ENCODE measurements at places on chromosomes 11 and 22.
A peak's percentile ranks its signal among the peaks of the same experiment; 100 is the strongest.

DNA sequence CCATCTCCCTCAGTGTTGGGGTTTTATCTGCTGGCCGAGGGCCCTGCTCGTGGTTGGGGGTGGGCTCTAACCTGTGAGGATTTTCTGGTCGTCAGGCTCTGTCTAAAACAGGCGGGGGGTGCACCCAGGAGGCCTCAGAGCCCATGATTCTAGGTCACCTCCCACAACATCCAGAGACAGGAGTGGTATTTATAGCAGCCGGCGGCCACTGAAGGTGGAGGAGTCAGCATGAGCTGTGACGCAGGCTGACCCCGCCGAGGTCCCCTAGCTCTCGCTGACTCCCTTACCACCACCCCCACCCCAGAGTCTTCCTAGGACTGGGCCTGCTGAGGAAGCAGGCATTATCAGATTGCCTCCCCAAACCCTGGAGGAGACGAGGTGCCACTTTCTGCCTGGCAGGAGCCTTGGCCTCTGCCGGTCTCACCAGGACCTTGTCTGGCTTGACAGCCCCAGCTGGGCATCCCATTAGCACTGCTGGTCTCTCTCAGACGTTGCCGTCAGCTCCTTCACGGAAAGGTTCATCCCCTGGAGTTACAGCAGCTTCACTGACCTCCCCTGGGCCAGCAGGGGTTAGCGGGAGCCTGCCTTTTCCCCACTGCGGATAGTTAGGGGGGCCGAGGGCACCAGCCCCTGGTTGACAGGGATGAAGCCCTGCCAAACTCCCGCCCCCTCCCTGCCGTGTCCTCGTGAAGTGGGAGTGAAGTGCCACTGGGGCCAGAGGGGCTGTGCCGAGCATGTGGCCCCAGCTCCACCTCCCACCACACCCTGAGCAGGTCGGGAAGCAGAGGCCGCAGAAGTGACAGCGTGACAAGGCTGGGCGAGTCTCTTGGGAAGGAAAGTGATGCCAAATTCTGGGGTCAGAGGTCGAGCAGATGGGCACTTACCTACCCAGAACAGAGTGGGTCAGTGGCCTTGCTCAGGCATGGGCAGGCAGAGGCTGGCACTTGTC lies 26.5 kb downstream of the DAGLA start:
- no peak for DNase-seq

DNA sequence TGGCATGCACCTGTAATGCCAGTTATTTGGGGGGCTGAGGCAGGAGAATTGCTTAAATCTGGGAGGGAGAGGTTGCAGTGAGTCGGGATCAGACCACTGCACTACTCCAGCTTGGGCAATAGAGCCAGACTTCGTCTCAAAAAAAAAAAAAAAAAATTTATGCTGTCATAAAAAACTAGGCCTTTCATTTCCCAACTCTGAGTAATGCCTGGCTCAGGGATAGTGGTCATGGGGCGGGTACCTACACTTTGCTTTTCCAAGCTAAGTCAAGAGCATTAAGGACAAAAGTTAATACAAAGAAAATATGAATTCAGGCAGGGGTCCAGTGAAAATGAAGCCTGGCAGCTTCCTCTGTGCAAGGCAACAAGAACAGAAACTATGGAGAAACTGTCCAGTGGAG lies 16.3 kb downstream of the CPSF7 start:
- DNase-seq: peak; percentile 40

DNA sequence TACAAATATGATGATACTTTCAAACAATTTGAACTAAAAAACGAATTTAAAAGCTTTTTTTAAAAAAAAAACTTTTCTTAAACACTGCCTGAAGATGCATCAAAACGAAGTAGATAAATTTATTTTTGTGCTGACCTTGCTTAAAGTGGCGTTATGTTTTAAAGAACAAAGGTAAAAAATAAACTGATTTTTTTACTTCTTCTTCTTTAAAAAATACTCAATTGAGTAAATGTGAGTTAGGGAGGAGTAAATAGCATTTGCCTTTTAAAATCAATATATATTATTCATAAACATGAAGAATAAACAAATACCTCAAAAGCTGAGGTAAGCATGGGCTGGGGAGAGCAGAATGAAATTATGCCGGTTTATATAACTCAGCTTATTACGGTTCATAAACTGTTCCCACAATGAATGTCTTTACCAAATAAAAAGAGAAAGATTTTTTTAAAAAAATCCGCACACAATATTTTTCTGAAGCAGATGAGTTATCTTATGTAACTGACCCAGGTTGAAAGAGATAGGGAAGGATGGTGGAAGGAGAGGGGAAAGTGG lies 9.0 kb downstream of the PAX6 start:
- DNase-seq: no peak

GRCh38 chr11:17774232-17775034 lies 39.9 kb downstream of the KCNC1 start:
- no peak for DNase-seq

GRCh38 chr11:9070749-9071491 lies 20.5 kb downstream of the SCUBE2 start:
- DNase-seq: no peak

GRCh38 chr11:72141066-72141465 lies 5.5 kb downstream of the FOLR3 start:
- peak; percentile 94 for DNase-seq

DNA sequence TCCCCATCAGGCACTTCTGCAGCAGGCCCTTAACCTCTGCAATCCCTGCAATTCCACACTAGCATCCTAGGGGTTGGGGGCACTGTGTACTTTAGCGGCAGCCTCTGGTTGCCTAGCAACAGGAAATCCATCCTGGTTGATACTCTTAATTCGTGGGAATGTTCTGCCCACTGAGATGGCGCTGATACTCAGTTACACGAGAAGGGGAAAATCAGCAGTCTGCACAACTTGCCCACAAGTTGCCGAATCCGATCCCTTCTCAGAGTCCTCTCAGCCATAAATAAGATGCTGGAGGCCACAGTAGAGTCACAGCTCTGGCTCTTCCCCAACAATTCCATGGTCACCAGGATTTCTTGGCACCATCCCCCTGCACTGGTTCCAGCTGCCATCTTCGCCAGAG lies 57.6 kb upstream of the CRYBB3 start:
- no peak for DNase-seq

GRCh38 chr11:112977755-112978154 lies 16.5 kb downstream of the NCAM1 start:
- peak; percentile 96 for DNase-seq

- DNase-seq: peak; percentile 57
These were observed 33.3 kb upstream of the NNMT start for GRCh38 chr11:114262681-114263512.

DNA sequence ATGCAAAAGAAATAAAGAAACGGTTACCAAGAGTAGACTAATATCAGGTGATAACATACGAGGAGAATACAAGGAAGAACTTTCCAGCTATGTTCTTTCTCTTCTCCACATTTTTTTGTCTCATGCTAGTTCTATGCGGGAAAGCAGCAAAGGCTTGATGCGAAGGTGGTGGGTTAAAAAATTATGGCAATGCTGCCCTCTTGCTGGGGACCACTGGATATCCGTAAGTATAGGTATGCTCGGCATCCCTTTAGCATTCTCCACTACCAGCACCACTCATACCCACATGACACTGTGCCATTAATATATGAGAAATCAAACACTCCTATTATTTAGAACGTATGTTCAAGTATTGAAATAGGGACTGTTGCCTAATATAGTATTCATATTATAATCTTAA lies 776.4 kb downstream of the LRRC4C start:
- no peak for DNase-seq

GRCh38 chr11:102307727-102308038 lies 9.6 kb upstream of the BIRC3 start:
- no peak for DNase-seq

GRCh38 chr11:44968510-44968909 lies 17.8 kb upstream of the TP53I11 start:
- no peak for DNase-seq

DNA sequence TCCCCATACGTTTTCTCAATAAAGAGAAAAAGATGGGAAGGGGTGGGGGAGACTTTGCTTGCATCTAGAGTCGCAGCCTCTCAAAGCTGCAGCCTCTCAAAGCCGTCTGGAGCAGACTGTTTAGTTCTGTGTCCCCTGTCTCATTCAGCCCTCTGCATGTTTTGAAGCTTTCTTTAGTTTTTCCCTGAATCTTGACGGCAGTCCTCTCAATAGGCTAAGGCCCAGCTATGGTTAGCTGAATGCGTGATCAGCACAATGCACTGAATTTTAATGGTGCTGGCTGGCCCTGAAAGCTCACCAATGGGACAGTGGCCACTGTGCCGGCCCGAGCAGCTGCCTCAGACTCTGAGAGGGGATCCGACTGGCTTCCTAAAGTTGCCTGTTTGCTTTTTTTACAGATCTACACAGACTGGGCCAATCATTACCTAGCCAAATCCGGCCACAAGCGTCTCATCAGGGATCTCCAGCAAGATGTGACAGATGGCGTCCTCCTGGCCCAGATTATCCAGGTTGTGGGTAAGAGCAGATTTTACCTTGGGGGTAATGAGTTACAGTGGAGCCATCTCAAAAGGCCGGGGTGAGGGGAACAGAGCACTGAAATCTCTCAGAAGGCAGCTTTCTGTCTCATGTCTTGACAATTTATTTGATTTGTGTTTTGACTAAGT lies 119.6 kb downstream of the NAV2 start:
- DNase-seq: no peak

GRCh38 chr22:49178246-49179005 lies 649.2 kb downstream of the BRD1 start:
- DNase-seq: no peak

DNA sequence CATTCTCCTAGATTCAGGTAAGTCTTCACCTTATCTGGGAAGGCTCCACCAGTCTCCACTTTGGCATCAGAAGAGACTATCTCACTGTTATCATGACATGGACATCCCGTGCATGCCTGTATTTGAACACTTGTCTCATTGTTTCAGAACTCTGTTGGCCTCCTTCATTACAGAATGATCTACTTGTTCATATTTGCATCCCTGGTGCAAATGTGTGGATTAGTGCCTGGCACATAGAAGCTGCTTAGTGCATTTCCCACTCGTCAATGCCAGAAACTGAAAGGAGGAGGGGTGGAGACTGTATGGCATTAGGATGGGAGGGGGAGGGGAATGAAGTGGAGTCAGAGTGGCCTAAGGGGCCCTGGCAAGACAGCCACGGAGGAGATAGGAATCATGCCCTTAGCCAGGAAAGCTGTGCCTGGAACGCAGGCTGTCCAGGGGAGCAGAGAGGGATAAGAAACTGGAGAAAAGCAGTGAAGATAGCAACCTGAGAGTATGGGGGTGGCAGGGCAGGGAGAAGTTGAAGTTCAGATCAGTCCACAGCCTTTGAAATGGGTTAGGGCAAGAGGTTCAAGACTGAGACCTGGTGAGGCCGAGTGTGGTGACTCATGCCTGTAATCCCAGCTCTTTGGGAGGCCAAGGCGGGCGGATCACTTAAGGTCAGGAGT lies 53.8 kb upstream of the CAPRIN1 start:
- peak; percentile 12 for DNase-seq

- no peak for DNase-seq
These were observed 2.7 kb upstream of the OR2D2 start for GRCh38 chr11:6895010-6895409.

DNA sequence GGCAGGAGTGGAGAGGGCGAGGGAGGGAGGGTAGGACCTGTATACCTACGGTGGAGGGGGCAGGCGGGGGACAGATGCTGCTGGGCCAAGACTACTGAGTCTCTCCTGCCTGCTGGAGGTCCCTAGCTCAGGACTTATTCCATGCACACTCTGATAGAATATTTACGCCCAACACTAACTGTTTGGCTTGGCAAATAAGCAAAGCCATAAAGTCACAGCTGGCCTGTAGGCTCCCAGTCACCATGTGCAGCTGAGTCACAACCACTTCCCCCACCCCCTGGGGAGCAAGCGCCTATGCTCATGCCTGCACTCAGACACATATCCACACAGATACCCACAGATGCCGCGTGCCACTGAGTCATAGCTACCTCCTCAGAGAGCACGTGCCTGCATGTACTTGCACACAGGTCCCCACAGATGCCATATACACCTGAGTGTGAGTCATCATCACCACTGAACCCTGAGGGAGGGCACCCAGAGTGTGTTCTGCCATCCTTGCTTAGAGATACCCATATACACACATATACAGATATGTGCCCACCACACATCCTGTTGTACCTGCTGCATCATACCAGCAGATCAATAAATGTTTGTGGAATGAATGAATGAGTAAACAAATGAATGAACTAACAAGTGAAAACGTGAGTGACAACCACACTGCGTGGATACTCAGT lies 95.8 kb downstream of the SWAP70 start:
- DNase-seq: peak; percentile 100

GRCh38 chr11:12222055-12222792 lies 111.8 kb downstream of the MICAL2 start:
- no peak for DNase-seq

GRCh38 chr11:131640320-131640719 lies 269.9 kb downstream of the NTM start:
- no peak for DNase-seq

DNA sequence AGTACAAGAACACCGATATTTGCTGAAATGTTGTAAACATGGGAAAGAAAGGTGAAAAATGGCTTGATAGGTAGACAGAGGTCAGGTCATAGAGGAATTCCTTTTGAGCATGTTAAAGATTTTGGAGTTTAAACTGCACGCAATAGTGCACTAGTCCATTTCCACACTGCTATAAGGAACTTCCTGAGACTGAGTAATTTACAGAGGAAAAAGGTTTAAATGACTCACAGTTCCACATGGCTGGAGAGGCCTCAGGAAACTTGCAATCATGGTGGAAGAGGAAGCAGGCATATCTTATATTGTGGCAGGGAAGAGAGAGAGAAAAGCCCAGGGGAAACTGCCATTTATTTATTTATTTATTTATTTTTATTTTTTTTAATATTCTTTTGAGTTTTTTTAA lies 5.0 kb downstream of the OR10A5 start:
- DNase-seq: no peak

DNA sequence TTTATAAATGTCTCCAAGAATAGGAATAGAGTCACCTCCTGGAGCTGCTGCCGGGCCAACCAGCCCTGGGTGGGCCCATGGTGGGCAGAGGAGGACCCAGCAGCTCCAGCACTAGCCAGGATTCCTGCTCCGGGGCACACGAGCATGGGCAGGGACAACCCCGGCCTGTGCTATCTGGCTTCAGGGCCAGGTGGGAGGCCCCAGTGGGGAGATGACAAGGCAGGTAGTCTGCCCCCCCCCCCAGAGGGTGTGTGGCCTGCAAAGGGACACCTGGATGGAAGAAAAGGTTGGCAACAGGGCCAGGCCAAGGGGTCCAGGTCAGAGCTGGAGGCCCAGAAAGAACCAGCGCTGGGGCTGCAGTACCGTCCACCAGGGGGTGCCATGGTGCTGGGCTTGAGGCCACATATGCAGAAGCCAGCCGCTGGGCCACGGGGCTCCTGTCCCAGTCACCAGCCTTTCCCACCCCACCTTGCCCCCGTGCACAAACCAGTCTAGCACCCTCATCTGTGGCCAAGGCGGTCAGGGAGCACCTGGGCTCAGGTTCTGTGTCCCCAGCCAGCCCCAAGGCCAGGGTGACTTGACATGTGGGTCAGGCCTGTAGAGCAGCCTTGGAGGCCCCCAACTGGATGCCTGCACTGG lies 3.4 kb downstream of the TSPAN32 start:
- DNase-seq: peak; percentile 57

All from iris pigment epithelial cell (primary cell).